ENCODE measurements at places on chromosomes 1 and 21.

- no peak for DNase-seq
Measured at GRCh38 chr1:86430376-86430775, 6.4 kb downstream of the CLCA2 start.

- no peak for DNase-seq
Measured at GRCh38 chr1:2238361-2239012, 10.4 kb downstream of the SKI start.

GRCh38 chr1:21295002-21295401 lies 4.7 kb upstream of the ECE1 start:
- DNase-seq, result no peak

DNA sequence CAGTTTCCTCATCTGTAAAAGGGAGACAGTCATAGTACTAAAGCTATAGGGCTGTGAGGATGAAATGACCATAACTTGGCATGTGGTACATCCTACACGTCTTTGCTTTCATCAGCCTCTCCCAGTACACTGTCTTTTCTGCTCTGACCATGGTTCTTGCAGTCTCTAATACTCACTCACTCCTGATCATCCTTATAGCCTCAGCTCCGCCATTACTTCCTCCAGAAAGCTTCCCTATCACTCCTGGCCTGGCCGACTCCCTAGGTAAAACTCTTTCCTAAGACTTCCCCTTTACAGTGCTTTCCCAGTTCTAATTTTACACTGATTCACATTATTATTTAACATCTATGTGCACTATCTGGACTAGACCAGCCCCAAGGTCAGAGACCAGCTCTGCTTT lies 5.0 kb upstream of the MRPL24 start:
- DNase-seq, result no peak

- DNase-seq, result no peak
Measured at GRCh38 chr1:159092036-159092760, 15.6 kb upstream of the AIM2 start.

DNA sequence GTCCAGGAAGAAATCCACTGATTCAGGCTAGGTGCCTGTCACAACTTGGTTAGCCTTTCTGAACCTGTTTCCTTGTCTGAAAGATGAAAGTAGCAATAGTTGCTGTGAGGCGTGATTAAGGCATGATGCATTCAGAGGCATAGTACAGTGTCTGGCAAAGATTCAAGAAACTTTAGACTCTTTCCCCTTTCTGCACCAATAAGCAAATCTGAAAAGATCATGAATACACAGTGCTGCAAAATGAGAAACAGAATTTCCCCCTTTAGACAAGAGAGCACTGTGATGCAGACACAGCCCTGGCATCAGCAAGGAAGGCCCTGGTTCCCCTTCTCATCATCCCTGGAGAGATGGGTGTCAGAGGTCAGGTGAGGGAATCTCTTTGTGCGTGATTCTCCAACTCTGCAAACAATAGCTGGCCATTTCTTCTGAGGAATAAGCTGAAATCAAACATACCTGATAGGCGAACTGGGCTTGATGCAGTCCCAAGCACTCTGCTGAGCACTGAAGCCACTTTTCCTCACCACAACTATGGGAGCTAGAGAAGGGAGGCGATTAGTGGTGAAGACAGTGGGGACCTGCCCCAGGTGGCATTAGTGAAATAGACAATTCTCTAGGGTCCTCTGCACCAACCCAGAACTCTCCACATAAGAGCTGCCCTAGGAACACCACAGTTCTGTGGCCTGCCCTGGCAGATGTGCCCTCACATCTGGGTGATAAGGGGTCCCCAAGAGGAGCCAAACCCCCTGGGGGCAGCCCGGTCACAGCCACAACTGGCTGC lies 41.7 kb downstream of the ITPKB start:
- DNase-seq, result no peak

GRCh38 chr1:199422206-199422605 lies 605.3 kb upstream of the NR5A2 start:
- no peak for DNase-seq

DNA sequence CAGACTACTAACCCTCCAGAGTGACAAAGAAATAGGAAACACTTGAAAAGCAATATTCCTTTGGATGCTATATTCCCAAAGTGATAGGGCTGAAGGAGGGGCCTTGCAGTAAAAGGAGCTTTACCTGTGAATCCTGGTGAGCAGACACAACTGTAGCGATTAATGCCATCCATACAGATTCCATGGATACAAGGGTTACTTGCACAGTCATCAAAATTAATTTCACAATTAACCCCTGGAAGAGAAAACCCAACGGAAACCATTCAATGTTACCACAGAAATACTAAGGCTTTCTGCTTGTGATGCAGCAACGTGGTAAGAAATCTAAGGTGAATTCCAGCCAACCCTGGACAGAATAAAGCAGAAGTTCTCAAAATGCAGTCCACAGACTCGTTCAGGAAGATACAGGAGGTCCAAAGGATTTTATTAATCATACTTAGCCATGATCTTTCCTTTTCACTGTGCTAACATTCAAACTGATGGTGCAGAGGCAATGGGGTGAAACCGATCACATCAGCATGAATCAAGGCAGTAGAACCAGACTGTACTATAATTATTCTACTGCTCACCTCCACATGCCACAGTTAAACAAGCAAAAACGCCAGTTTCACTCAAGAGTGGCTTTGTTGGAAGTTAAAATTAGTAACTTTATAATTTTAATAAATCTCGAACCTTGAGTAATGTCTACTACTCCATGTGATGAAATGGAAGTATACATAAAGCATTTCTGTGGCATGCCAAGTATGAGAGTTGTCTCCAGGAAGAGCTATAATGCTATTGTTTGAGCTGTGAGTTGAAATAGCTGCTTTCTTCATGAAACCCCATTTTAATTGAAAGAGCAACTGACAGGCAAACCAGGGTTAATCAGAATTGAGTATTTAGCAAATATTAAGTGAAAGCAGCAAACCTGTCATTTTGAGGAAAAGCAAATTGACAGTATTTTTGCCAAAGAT lies 63.2 kb upstream of the ADAM30 start:
- no peak for DNase-seq
